ENCODE measurements at places on chromosomes 13 and 19.

GRCh38 chr19:46728693-46729339 lies 11.9 kb upstream of the PRKD2 start:
- ATAC-seq, result peak; percentile 88

DNA sequence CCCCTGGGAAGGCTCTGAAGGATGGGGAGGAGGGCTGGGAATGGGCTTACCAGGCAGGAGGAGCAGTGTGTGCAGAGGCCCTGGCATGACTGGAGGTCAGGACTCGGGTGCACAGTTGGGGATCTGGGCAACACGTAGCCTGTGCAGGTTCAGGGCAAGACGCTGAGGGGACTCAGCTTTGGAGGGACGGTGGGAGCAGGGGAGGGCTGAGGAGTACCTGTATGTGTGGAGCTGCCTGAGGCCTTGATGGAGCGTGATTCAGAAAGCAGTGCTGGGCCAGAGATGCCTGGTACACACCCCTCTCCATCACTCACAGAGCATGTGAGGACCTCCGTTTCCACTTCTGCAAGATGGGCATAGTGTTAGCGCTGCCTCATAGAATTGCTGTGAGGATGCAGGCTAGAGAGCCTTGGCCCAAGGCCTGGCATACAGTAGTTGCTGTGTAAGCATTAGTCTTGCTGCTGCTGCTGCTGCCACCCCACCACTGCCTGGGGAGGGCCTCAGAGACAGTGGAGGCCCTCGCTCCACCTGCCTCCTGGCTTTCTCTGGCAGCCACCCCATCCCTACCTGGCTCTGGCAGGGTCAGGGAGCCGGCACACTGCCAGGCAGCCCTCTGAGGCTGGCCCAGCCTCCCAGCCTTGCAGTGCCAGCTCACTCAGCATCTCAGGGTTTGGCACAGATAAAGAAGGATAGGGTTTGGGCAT lies 2.4 kb downstream of the PAK4 start:
- ATAC-seq, result no peak

GRCh38 chr13:66513728-66514127 lies 716.4 kb downstream of the PCDH9 start:
- no peak for ATAC-seq

DNA sequence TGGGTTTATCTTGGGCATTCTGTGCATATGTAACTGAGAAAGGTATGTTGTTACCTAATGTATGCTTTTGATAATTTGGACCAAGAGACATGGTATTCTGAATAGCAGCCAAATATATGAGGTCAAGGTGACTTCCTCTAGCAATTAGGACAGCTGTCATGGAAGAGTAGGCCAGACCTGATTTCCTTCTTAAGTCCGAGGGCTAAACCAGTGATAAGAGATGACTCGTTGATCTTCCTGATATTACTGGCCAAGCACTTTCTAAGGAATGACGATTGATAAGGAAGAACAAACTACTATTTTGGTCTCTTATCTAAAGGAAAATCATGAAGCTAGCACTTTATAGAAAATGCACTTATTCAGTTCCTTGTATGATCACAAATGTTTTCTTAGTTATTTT lies 42.7 kb downstream of the ARHGAP35 start:
- no peak for ATAC-seq

GRCh38 chr19:11843722-11844121 lies 4.8 kb upstream of the ZNF439 start:
- no peak for ATAC-seq

- ATAC-seq, result no peak
These were observed 390.4 kb downstream of the KLF5 start for GRCh38 chr13:73449252-73449651.

GRCh38 chr13:104937881-104938280 lies 1597.6 kb downstream of the EFNB2 start:
- ATAC-seq, result no peak

GRCh38 chr19:996051-996838 lies 4.0 kb upstream of the GRIN3B start:
- peak; percentile 65 for ATAC-seq

DNA sequence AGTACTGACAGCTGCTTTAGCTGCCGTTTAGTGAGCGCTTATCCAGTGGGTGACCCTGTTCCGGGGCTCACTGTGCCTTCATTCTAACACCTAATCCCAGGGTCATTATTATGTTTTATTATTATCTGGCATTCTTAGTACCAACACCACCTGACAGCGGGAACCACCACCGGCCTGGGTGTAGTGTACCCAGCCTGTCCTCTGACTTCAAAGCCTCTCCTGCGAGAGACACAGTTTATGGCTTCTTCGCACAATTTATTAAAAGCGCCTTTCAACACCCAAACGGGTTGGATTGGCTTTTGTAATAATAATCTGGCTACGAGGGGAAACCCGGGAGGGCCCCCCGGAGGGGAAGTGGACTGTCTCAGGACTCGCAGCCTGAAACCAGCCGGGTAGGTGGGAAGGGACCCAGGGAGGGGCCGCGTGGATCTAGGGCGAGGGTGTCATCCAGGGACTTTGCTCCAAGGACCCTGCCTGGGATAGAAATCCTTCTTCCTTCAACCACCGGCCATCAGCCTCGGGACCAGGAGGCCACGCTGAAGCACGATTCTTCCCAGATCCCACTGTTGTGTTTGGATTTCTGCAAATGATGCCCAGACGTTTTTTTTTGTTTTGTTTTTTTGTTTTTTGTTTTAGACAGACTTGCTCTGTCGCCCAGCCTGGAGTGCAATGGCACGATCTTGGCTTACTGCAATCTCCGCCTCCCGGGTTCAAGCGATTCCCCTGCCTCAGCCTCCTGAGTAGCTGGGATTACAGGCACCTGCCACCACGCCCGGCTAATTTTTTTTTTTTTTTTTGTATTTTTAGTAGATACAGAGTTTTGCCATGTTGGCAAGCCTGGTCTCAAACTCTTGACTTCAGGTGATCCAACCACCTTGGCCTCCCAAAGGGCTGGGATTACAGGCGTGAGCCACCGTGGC lies 1.6 kb upstream of the ZBTB7A start:
- no peak for ATAC-seq

DNA sequence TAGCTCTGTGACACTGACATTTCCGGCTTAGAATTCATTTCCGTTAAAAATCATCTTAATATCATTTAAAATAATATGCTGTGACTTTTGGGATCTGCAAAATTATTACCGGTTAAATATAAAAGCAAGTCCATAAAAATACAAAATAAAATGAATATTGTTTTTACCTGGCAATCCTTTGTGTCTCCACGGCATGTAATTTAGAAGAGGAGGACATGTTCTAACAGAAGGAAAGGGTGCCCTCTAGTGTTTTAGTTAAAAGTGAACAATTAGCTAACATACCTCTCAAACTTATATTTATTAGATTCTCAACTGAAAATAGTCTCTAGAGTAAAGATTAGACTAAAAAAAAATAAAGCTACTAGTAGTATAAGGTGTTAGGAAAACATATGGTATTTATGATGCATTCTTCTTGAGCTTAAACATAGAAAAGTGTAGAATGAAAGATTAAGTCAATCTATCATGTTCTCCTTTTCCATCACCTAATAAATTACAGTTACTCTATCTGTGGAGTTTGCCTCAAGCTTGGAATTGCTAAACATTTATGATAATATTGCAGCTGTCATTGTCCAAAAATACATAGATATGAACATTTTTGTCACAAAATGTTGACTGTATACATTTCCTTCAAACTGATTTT lies 676.7 kb upstream of the SPRY2 start:
- no peak for ATAC-seq

DNA sequence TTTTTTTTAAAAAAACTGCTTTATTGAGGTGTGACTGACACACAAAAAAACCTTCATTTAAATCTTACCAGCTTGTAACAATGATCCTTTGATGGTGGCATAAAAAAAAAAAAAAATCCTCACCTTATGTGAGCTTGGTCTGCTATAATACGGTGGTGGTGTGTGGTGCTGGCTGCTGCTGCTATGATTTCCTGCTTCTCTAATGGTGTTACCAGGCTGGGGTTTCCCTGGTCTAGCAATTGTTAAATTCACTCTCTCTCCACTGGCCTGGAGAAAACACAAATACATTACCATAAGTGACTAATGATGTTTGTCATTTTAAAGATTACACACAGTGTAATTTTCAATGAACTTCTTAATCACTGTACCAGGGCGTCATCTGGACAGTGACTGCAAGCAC lies 60.6 kb downstream of the LNX2 start:
- peak; percentile 54 for ATAC-seq

DNA sequence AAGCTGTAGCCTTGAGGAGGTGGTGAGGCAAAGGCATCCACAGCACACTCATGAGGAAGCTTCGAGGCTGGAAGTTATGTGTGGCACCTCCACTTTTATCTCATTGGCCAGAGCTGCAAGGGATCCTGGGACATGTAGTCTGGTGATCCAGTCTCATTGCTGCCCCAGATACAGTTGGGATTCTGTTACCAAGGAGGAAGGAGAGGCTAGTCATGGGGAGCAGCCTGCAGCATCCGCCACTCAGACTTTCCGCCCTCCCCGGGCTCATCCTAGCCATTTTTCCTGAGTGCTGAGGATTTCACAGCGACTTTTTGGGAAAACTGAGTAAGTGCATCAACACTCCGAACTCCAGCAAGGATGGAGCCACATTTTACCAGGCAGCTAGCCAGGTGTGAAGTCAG lies 74.4 kb downstream of the DPF1 start:
- no peak for ATAC-seq

DNA sequence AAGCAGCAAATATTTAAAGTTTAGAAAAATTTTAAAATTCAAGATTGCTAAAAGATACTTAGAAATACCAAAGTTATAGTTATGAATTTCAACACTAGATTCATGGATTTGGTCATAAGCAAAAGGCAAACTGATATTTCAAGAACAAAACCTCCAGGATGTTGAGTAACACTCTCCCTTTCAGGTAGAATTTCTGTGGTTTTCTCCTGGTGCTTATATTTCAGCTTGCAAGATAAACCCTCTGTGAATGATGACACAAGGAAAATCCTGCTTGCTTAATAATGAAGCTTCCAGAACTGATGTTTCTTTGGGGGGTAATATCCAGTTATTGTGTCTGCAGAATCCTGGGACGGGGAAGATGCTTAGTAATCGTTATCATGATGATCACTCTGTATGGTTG lies 320.3 kb upstream of the EDNRB start:
- no peak for ATAC-seq

- no peak for ATAC-seq
These were observed 3.4 kb upstream of the PTBP1 start for GRCh38 chr19:793806-794205.

- ATAC-seq, result peak; percentile 94
These were observed 9.3 kb downstream of the ZNF787 start for GRCh38 chr19:56111601-56112312.

DNA sequence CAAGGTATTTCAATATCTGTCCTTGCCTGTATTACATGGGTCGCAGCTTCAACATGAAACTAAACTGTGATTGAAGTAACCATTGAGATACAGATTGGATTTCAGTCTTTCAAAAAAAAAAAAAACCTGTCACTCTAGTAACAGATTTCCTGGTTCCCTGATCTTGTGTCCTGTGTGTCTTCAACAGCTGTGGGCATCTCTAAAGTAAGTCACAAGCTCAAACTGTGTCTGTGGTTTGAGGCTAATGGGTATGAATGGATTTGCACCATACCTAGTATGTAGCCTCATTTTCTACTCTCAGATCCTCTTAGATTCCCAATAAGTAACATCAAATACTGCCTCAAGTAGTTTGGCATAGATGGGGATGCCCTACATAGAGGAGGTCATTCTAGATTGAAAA lies 300.1 kb downstream of the COG6 start:
- peak; percentile 62 for ATAC-seq

DNA sequence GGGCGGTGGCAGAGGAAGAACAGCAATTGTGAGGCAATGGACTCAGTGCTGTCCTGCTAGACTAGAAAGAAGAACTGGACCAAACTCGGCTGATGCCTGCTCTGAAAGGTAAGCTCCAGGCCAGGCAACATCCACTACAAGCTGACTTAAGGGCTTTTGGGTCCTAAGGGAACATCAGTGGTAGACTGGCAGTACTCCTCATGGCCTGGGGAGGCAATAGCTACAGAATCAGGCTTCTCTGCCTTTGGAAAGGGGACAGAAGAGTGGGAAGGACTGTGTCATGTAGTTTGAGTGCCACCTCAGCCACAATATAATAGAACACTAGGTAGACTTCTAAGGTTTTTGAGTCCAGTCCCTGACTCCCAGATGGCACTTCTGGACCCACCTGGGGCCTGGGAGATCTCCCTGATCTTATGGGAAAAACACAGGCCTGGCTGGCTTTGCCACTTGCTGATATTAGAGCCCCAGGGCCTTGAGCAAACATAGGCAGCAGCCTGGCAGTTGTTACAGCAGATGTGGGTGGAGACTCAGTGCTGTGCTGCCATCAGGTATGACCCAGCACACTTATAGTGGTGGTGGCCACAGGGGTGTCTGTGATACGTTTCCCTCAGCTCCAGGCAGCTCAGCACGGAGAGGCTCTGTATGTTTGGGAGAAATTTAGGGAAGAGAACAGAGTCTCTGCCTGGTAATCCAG lies 9.2 kb upstream of the CLC start:
- no peak for ATAC-seq

GRCh38 chr19:21508198-21508597 lies 2.8 kb downstream of the ZNF429 start:
- ATAC-seq, result no peak

GRCh38 chr13:102718746-102719145 lies 23.9 kb upstream of the METTL21C start:
- ATAC-seq, result no peak

GRCh38 chr19:10694706-10695307 lies 6.4 kb upstream of the QTRT1 start:
- ATAC-seq, result no peak

- no peak for ATAC-seq
These were observed 60.2 kb downstream of the ITGBL1 start for GRCh38 chr13:101512650-101513049.

- no peak for ATAC-seq
These were observed 29.1 kb downstream of the NUP58 start for GRCh38 chr13:25330541-25330940.

GRCh38 chr19:49200238-49200862 lies 42.8 kb downstream of the TRPM4 start:
- ATAC-seq, result peak; percentile 48

DNA sequence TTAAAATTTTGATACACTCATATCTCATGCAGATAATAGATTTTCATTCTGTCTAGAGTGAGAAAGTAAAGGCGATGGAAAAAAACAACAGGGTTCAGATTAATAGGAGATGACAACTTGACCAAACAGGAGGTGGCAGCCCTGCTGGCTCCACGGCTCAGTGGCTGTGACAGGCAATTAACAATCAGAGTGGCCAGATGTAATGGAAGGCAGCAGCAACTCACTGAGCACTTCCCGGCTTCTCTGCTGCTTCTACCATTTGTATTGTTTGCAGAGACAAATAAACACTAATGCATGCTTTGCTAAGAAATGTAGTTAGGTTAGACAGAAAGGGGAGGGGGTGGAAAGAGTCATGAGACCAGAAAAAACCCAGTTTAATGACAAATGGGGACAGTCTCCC lies 473.0 kb upstream of the SLC10A2 start:
- no peak for ATAC-seq

- ATAC-seq, result no peak
These were observed 24.1 kb upstream of the NPAS1 start for GRCh38 chr19:46995492-46995891.

GRCh38 chr13:43153436-43154090 lies 130.2 kb downstream of the DNAJC15 start:
- no peak for ATAC-seq

GRCh38 chr19:10544242-10544752 lies 593 bp downstream of the ATG4D start:
- ATAC-seq, result peak; percentile 32
